ENCODE measurements at places on chromosomes 6 and 20. TPM values are rescaled to one million over a fixed set of nuclear protein-coding genes. Genes with fewer than 3 reads are reported as not detected.
A peak's percentile ranks its signal among the peaks of the same experiment; 100 is the strongest.

Gene ARMC2
- polyA plus RNA-seq = 11.5 TPM

Gene BMP6
- polyA plus RNA-seq = 7.9 TPM

Gene TBX18
- polyA plus RNA-seq = 9.6 TPM

Gene KCNQ5
- 0.28 TPM for polyA plus RNA-seq

Gene IPCEF1
- 8.9 TPM for polyA plus RNA-seq

Gene SDC4
- 181 TPM for polyA plus RNA-seq

Gene RFX6
- not detected for polyA plus RNA-seq

Gene RBBP8NL
- 1.6 TPM for polyA plus RNA-seq

Gene TREM2
- polyA plus RNA-seq = 0.38 TPM

Gene PSORS1C1
- not detected for polyA plus RNA-seq

Gene DOK5
- polyA plus RNA-seq = 10.2 TPM

Gene MATN4
- polyA plus RNA-seq = 0.20 TPM

Gene FAM50B
- polyA plus RNA-seq = 13.2 TPM

Gene BANF2
- not detected for polyA plus RNA-seq

Gene RSPO4
- polyA plus RNA-seq = 1.5 TPM

DNA sequence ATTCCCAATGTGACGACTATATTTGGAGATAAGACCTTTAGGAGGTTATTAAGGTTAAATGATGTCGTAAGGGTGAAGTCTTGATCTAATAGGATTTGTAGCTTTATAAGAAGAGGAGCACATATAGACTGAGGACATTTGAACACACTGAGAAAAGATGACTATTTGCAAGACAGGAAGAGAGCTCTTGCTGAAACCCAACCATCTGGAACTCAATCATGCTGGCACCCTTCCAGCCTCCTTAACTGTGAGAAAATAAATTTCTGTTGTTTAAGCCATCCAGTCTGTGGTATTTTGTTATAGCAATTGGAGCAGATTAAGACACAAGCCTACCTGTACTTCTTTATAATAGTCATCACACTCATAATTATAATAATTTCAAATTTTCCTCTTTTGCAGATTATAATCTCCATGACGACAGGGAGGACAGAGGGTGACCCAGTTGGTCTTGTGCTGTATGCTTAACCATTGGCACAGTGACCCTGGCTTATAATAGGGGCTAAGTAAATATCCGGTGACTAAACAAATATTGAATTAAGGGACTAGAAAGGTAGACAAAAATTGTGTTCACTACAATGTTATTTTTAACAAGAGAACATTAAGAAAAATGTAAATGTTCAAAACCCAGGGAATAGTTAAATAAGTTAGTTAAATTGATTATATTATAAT is 206.4 kb upstream of the HDDC2 start:
- no peak for DNase-seq

GRCh38 chr6:118485601-118486550 is 62.2 kb upstream of the PLN start:
- DNase-seq = no peak

DNA sequence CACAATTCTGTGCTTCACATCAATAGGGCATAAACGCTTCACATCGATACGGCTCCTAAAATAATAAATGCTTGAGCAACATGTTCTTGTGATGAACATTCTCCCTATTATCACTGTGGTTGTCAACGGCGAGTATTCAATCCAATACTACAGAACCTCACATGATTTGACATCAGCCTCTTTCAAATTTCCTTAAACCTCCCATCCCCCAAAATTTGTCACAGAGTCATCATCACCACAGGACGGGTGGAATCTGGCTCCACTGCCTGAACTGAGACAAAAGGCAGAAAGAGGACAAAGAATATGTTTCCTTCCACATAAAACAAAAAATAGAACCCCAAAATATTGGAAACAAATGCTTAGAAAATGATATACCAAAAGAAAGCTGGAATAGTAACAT is 7.3 kb downstream of the THEMIS start:
- no peak for DNase-seq

- DNase-seq = no peak
These were observed 33.7 kb downstream of the PTGIS start for GRCh38 chr20:49534255-49534712.

- no peak for DNase-seq
These were observed 143.0 kb downstream of the GMDS start for GRCh38 chr6:2102316-2102883.

- no peak for DNase-seq
These were observed 206.9 kb upstream of the RNF217 start for GRCh38 chr6:124755321-124755720.

GRCh38 chr6:76742919-76743318 is 670.5 kb upstream of the IMPG1 start:
- DNase-seq = no peak

DNA sequence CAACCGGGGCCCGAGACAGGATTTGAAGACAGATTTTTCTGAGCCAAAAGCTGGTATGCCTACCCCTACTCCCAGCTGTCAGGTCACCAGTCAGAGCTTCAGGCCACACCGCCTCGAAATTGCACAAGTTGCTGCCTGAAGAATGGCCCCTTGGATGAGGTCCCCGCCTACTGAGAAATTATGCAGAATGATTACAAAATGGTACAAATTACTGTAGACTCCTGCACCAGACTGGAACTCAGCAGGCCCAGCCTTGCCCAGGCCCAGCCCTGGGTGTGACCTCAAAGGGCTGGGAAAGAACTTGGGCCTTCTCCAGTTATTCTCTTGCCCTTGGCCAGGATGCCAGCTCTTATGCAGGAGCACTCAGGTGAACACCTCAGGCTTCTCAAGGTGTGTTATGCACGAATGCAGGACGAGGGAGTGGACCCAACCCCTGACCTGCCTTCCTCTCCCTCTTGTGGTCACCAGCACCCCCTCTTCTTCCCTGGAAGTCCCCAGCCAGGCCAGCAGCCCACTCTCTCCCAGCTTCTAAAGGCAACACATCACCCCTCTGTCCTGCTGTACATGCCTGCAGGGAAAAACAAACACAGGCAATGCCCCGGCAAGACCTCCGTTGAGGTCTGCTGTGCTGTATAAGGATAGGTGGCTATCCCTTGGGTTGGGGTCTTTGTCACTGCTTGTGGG is 88.7 kb upstream of the NAA20 start:
- DNase-seq = no peak

DNA sequence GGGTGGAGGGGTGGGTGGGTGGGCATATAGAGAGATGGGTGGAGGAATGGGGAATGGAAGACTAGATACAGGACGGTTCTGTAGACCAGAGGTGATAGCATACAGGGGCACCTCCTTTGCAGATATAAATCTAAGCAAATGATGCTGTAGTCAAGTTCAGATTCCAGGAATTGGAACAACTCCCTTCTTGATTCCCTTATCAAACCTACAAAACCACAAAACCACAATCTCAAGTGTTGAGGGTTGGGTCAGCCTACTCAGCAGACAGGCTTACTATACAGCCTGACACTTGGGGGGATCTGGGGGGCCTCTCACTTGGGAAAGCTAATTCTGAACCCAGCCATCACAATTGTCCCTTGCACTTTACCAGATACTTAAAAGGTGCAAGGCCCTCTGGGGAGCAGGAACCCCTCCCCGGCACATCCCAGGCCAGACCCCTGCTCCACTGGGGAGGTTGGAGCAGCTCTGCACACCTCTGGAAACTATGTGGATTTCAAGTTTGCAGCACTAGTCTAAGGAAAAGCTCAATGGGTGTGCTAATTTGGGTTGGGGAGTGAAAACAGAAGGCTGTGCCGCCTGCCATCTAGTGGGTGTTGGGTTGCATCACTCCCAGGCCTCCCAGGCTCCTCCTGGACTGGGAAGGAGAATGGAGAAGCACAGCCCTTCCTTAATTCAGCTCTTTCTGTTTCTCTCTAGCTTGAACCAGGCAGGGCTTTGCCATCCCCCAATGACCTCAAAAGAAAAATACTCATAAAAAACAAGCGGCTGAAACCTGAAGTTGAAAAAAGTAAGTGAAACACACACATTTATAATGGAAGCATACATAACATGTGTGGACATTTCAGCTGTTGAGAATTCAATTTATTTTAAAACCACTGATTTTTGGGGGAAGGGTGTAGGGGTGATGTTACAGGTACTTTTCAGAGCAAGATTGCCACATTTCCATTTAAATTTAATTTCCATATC is 121.2 kb upstream of the LAMP5 start:
- DNase-seq = peak; percentile 38

GRCh38 chr6:2147261-2147660 is 98.1 kb downstream of the GMDS start:
- DNase-seq = no peak

GRCh38 chr6:134435814-134436280 is 117.9 kb upstream of the SGK1 start:
- no peak for DNase-seq

DNA sequence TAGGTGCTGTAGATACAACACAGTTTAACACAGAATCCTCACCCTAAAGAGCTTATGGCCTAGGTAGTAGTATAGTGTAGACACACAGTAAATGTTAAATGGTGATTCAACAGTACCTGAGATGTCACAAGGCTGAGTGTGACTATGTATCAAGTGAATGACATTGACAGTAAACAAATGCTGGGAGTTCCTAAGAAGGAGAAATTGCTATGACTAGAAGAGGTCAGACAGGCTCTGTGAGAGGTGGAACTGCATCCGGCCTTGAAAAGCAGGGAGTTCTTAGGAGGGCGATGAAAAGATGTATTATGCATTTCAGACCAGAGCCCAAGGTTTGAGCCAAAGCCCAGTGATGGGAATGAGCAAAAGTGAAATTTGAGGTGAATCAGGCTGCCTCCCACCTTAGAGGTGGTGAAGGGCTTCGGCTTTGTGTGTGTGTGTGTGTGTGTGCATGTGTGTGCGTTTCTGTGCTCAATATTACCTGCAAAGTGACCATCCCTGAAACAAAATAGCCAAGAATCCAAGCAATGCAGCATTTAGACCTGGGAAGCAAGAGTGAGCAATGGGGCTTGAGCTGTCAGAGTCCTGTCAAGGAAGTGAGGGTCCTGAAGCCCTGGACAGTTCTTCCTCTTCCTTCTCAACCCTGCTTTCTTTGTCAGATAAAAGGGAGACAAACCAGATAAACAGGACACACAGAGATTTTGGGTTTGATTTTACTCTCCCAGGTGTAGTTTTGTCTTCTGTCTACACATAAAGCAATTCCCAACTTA is 32.3 kb upstream of the CITED2 start:
- DNase-seq = no peak

GRCh38 chr6:149905371-149905910 is 7.5 kb upstream of the RAET1E start:
- DNase-seq = no peak

GRCh38 chr6:53986165-53986720 is 125.0 kb upstream of the MLIP start:
- no peak for DNase-seq

- DNase-seq = no peak
These were observed 421.8 kb downstream of the EYS start for GRCh38 chr6:65285275-65285674.

DNA sequence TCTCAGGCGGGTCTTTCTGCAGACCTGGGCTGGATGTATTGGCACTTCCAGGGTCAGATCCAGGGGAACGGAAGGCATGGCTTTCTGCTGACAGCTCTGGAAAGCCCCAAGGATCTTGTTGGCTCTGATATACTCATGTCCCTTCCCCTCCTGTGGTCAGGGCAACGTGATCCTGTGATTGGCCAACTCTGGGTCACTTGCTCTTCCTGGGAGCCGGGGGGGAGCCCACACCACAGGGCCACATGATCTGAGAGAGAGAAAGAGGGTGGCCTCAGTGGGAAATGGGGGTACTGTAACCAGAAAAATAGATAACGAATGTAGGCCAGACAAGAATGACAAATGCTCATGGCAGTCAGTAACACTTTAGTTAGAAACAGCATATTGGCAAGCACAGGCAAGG is 223.0 kb downstream of the NFATC2 start:
- no peak for DNase-seq

GRCh38 chr6:119541132-119541905 is 191.8 kb upstream of the MAN1A1 start:
- DNase-seq = no peak

- peak; percentile 13 for DNase-seq
These were observed 65.2 kb downstream of the STX11 start for GRCh38 chr6:144215402-144215931.

GRCh38 chr6:4113649-4114048 is 21.7 kb downstream of the ECI2 start:
- DNase-seq = no peak

- no peak for DNase-seq
These were observed 22.2 kb downstream of the PPP1R3G start for GRCh38 chr6:5107341-5107740.

DNA sequence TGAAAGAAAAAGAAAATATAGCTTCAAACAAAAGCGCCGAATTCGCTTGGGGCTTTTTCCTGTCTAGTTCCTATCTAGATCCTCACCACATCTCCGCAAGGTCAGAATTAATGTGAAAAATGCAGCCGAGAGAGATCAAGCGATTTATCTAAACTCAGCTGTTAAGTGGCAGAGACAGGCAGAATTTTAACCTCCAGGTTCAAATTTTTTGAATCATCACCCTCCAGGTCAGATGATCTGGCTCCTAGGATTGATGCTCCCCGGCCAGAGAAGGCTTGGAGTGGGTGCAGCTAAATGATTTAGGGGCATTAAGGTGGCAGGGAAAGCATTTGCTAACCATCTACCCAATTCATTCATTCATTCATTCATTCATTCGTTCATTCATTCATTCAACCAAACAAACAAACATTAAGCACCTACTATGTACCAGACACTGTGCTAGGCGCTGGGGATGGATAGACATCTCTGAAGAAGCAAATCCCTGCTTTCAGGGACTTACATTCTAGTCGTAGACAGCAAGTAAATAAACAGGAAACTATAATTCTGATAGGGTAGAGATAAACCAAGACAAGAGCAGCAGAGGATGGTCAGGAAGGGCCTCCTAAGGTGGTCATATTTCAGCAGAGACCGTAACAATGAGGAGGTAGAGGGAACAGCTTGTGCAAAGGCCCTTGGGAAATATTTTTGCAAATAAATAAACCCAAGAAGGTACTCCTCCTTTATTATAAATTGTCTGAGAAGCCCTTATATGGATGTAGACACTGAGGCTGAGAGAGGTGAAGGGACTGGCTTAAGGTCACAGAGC is 672 bp upstream of the UBE2V1 start:
- DNase-seq = no peak

DNA sequence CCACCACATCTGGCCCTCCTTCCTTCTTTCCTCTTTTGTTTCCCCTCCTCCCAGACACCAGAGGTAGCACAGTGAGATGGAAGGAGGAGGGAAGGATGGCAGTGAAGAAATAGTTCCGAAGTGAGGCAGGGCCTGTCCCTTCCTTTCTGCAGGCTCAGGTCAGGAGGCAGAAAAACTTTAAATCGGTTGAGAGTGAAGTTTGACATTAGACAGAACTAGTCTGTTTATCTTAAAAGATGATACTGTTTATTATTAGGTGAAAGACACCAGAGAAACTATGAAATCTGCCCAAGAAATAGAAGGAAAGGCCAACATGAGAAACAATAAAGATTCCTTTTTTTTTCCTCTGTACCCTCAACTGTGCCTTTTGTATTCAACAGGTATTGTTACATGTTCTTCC is 670.3 kb downstream of the UTRN start:
- DNase-seq = no peak

GRCh38 chr6:150652848-150653613 is 53.3 kb downstream of the PLEKHG1 start:
- DNase-seq = no peak

DNA sequence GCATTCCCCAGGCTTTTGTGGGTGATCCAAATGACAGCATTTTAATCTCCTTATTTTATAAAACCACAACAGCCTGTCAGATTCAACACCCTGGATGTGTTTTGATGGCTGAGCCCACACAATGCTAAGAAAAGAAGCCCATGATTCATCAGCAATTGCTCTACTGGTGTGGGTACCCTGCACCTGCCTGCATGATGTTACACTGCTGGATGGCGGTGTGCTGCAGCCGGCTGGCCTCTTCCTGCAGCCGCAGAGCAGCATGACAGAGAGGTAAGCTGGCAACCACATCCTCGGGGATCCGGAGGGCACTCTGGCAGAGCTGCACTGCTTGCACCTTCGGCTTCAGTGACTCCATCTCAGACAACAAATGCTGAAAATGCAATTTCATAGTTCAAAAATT is 327.5 kb downstream of the SYNE1 start:
- DNase-seq = no peak
